ENCODE measurements at places on chromosomes 2 and 18.

DNA sequence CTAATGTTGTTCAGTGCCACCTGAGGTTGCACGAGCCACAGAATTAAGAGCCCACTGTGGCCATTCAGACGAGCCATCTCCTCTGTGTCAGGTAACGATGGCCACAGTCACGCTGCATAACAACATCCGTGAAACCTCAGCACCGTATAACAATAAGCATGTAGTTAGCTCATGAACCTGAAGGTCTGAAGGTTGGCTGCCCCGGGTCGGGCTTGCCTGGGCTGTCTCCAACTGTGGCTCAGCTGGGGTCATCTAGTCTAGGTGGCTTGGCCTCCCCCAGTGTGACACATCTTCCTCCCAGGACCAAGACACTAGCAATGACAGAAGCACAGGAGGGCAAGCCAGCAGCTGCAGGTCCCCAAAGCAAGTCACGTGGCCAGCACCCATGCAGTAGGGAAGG, 258.0 kb downstream of the GLI2 start:
- no peak for DNase-seq

- DNase-seq, result no peak
These were observed 1383.3 kb upstream of the CDH2 start for GRCh38 chr18:29560270-29560669.

- no peak for DNase-seq
These were observed 125.2 kb upstream of the LGALSL start for GRCh38 chr2:64328756-64329155.

DNA sequence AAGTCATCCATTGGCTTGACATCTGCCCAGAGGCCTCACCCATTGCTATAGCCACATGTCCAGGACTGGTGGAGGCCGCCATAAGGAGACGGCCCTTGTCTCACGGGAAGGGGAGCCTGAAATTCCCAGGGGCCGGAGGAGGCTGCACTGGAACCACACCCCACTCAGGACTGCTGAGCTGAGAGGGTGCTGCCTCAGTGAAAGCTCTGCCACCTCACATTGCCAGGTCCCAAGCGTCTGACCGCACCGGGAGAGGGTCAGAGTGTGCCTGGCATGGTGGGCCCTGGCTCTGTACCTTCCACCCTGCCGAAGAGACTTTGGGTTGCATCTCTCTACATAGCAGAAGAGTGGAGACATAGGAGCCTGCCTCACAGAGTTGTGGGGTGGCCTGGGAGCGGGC, 134.1 kb upstream of the GLI2 start:
- DNase-seq, result no peak

Data from astrocyte of the cerebellum (primary cell).